Cerebellar nuclear complex (tissue), 1 donor: ENCODE measurements at places on chromosomes 12 and 14.

- DNase-seq = no peak
Measured at GRCh38 chr14:105099778-105100177, 34.5 kb upstream of the GPR132 start.

DNA sequence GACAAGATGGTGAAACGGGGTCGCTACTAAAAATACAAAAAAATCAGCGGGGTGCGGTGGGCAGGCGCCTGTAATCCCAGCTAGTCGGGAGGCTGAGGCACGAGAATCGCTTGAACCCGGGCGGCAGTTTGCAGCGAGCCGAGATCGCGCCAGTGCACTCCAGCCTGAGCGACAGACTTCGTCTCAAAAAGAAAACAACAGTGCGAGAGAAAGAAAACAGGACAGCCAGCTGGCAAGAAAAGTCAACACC is 633 bp upstream of the RNU4-2 start:
- no peak for DNase-seq

GRCh38 chr12:68094195-68094594 is 65.3 kb downstream of the IFNG start:
- DNase-seq = no peak

- DNase-seq = no peak
Measured at GRCh38 chr12:40903040-40903439, 210.8 kb downstream of the CNTN1 start.

DNA sequence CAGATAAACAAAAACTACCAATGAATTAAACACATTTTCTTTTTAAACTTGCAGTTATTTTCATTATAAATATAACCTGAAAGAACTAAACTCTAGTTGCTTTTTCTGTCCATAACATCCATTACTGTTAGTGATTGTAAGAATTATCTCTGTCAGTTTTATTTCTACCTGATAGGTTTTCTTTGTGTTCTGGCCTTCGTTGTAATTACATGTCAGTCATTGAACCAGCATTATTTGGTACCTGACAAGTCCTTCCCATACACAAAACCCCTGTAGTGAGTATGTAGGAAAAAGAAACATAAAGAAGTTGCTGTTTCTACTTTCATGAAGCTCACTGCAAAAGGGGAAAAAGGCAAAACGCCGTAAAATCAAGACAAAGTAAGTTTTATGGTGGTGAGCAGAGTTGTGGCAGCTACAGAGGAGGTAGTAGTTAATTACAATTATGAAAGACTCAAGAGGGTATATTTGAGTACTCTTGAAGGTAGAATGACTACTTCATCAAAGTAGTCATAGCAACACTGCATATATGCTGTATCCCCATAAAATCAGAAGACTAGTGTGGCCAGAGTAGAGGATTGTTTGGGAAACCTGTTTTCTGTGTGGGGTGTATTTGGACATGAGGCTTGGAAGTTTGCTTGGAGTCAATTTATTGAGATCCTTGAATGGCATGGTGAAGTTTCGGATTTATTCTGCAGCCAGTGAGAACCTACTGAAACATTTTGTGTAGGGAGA is 102.8 kb downstream of the SLC5A8 start:
- no peak for DNase-seq

DNA sequence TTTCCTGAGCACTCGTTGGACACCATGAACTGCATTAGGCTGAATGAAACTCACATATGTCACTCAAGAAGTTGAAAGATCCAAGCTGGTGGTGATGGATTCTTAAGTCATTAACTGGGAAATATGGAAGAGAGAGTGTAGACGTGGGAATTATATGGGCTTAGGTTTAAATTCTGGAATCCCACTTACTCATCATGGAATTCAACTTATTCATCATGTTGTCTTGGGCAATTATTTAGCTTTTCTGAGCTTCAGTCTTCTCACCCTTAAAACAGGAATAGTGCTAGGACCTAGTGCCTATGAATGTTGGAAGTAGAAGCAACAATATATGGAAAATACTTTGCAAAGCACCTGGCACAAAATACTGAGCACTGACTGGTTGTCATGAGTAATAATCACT is 292.4 kb upstream of the TBX3 start:
- DNase-seq = no peak

DNA sequence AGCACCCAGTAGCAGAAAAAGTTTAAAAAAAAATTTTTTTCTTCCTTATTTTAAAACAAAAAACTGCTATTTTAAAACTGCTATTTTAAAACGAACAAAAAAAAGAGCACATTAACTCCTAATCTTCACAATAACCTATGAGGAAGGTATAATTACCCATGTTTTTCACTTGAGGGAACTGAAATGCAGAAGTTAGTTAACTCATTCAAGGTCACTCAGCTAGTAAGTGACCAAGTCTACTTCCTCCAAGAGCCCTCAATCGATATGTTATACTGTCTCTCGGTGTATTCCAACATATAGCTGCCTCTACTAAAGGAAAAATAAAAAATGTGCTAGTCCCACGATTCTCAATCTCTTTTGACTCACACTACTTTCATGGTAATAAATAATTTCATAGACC is 7.8 kb downstream of the RPAP3 start:
- DNase-seq = no peak

DNA sequence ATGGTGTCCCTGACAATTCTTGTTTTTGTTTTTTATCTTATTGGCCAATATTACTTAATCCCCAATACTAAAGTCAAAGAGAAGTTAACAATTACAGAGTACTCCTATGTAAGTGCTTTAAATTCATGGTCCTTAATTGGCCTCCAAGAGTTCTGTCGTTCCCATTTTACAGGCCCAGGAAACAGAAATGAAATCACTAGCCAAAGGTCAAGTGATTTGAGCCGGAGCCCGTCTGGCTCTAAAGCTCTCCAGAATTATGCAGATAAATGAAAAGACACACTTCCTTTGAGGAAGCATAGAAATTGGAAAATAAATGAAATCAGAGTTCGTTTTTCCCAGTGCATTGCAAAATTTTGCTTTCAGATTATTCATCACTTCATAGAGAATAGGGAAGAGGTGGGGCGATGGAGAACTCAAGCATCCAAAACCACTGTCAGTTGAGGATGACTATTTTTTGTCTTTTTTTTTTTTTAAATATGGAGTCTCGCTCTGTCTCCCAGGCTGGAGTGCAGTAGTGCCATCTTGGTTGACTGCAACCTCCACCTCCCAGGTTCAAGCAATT is 78.5 kb downstream of the MAP1LC3B2 start:
- no peak for DNase-seq

GRCh38 chr12:115375186-115375991 is 691.4 kb upstream of the TBX3 start:
- DNase-seq = no peak

DNA sequence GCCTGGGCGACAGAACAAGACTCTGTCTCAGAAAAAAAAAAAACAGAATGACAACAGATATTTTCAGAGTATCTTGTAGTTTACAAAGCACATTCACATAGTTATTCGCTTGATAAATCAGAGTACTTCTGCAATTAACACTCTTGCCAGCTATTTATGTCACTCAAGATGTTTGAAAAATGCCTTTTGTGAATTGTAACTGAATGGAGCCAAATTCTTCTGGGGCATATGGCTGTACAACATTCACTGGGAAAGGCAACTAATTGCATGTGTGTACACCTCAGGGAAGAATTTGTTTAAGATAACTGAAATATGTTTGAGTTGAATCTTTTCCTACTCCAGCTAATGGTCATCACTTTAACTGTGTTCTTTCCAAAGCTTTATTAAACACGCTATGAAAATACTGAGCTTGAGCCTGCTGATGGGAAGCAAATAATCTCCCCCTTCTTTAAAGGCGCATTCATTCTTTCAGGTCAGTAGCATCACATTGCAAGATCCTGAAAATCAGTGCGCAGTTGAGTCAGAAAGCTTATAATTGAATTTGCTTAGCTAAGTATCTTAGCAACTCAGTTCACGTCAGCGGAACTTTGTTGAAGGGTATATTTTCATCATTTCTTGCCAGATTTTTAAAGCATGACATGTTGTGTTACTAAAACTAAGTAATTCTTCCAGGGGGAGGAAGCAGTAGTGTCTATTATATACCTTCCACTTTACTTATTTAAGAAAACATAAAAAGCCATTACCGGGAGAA is 66.6 kb downstream of the SINHCAF start:
- DNase-seq = no peak

DNA sequence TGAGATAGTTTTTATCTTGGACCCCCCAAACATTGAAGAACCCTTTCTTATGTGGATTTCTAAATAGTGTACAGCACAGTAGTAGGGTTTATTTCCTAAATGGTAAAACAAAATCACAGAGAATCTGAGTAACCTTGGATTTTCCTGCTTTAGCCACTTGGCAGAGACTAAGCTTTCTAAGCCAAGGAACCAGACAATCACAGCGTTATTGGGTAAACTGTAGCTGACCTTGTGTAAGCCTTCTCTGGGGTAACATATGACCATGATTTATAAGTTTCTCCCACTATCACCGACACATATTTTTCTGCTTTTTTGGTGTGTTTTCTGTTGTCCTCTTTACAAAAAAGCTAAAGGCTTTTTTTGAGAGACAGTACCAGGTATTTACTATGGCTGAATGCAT is 136.3 kb upstream of the PZP start:
- no peak for DNase-seq

- no peak for DNase-seq
Measured at GRCh38 chr12:12408265-12408690, 51.4 kb downstream of the BORCS5 start.

- no peak for DNase-seq
Measured at GRCh38 chr12:26869104-26869494, 36.1 kb upstream of the ITPR2 start.

DNA sequence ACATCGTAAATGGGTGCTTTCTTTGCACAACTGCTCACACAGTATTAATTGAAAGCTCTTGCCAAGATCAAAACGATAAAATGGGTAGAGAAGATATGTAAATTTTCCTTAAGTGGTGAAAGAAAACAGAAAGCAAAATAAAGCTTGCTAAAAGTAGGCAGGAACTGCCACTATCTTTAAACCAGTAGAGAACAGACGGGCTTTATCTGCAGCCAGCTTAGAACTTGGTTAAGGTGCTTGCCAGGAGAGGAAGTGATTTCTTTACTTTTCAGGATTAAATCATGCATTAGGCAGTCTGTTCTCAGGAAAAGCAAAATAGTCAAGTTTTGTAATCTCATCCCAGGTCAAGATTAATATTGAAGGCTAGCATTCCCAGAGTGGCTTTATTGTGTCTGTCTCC is 56.9 kb upstream of the CCDC175 start:
- no peak for DNase-seq

DNA sequence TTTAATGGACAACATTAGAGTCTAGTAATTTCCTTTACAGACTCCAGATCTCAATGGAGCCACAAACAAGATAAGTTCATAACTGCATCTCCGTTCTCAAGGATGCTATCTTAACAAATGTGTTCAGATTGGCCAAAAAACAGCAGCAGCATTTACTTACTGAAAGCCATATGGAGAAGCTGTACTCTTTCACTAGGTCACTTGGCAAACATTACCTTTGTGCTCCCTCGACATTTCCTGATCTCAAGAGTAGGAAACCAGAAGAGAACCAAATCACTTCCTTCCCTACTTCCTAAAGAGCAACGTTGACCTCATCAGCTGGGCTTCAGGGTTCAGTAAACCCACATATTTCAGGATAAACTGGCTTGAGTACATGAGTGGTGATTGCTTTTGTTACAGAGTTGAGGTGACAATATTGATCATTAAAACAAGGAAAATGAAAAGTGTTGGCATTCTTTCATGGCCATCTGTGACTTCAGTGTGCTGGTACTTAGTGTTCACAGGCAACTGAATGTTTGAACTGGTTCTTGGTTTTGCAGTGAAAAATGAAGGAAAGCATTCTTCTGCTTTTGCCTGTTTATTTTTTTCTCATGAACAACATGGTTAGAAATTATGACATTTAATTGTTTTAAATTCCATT is 449.6 kb downstream of the TMEM117 start:
- no peak for DNase-seq

- no peak for DNase-seq
Measured at GRCh38 chr12:76410781-76411180, 62.6 kb upstream of the BBS10 start.

- no peak for DNase-seq
Measured at GRCh38 chr14:32075672-32076277, 1.3 kb upstream of the ARHGAP5 start.

DNA sequence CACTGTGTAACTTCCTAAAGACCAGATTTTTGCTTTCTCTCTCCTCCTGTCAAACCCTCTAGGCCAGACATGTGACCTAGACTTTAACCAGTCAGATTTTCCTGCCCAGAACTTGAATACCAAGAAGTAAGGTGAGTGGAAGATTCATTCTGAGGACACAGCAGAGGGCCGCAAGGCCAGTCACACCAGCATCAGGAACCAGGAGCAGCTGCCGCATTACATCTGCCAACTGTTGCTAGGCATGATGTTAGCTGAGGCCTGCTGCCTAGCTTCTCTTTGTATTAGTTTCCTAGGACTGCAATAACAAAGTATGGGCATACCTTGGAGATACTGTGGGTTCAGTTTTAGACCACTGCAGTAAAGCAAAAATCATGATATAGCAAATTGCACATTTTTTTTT is 101.9 kb upstream of the BMP4 start:
- no peak for DNase-seq

DNA sequence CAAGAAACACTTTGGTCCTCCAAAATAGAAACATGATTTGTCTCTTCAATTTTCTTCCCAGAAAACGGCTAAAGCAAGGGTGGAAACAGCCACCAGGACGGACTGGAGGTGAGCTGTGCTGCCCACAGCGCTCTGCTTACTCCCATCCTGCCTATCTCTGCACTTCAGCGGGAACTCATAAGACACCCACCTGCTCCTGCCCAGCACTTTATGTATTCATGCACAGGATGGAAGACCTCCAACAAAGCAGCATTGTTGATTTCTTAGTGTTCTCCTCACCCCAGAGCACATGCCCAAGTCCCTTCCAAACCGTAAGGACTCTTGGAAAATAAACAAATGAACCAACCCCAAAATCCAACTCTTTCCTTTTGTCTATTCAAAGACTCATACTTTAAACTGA is 277.2 kb downstream of the MED13L start:
- no peak for DNase-seq

GRCh38 chr14:38481952-38482678 is 226.2 kb upstream of the CLEC14A start:
- no peak for DNase-seq

- DNase-seq = no peak
Measured at GRCh38 chr14:39247256-39247655, 13.5 kb downstream of the MIA2 start.

DNA sequence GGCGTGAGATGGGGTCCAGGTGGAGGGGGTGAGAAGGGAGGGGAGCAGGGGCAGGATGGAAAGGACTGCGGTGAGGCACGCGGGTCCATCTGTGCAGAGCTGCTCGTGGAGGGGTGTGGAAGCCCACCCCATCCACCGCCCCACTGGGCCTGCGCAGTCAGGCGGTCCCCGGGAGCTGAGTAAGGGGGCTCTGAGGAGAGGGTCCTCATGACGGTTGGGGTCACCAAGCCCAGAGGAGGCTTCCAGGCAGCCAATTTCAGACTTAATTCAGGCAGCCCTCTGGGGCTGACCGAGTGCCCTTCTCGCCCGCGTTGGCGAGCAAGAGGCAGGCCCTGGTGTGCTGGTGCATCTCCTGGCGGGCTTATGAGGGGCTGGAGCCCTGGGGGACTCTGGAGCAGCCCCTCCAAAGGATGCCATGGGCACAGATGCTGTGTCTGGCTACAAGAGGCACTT is 115.5 kb downstream of the KIF26A start:
- DNase-seq = no peak
